ENCODE measurements at places on chromosomes 16 and 17. TPM values are rescaled to one million over a fixed set of nuclear protein-coding genes. Genes with fewer than 3 reads are reported as not detected.

DNA sequence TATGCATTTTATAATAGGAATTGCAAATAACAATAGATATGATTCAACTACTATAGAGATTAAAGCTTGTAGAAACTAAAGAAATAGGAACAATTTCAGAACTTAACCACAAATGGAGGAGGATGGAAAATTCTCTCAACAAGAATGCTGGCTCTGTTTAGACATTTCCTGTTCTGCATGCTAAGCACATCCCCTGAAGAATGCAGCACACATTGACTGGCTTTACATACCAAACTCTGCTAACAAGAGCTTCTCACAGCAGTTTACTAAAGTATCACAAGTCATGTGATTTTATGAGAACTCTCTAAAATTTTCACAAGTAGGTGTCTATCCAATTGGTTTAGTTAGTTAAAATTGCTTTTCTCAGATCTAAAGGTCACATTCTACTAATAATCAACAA, 85.2 kb downstream of the SPAG9 start:
- no peak for DNase-seq

Gene SMARCD2
- polyA plus RNA-seq: 50.6 TPM

GRCh38 chr17:49914096-49914490, 54.9 kb upstream of the DLX4 start:
- no peak for DNase-seq

Gene ACSM2A
- 0.06 TPM for polyA plus RNA-seq

DNA sequence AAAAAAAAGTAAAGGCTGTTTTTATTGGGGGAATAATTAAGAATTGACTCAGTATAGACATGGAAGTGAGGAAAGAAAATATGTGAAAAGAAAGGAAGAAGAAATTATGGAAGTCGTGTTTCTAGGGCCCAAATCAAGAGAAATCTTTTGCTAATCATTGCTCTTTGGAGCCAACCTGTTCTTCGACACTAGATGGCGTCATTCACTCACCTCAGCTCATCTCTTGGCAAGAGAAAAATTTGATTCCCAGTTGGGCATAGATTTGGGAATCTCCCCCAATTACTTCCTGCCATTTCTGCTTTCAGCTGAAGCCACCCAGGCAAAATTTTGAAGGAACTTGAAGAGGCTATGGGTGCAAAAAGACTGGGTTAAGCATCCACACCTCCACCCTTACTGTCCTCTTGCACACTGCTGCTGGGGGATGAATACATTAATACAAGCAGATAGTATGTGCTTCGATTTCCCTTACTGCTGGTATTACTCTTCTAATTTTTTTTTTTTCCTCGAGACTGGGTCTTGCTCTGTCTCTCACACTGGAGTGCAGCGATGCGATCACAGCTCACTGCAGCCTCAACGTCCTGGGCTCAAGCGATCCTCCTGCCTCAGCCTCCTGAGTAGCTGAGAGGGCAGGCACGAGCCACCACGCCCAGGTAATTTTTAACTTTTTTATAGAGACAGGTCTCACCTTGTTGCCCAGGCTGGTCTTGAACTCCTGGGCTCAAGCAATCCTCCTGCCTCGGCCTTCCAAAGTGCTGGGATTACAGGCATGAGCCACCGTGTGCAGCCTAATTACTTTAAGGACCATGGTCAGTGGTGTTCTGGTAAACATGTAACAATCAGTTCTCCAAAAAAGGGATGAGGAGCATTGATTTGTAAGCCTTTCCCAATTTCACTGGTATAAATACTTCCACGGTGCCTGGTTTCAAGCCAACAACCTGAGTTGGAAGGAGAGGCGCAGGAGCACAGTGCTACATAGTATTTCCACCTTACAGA, 13.5 kb downstream of the PSMD7 start:
- DNase-seq: no peak

DNA sequence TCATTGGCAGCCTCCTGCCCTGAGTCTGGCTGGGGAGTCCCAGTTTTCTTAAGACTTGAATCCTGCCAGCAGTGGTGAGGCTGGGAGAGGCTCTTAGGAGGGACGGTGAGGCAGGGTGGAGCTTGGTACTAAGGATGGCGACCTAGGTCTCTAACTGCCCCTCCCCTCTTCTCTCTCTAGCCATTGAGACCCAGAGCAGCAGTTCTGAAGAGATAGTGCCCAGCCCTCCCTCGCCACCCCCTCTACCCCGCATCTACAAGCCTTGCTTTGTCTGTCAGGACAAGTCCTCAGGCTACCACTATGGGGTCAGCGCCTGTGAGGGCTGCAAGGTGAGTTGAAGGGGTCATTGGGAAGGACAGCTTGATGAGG, 16.4 kb downstream of the GJD3 start:
- no peak for DNase-seq

DNA sequence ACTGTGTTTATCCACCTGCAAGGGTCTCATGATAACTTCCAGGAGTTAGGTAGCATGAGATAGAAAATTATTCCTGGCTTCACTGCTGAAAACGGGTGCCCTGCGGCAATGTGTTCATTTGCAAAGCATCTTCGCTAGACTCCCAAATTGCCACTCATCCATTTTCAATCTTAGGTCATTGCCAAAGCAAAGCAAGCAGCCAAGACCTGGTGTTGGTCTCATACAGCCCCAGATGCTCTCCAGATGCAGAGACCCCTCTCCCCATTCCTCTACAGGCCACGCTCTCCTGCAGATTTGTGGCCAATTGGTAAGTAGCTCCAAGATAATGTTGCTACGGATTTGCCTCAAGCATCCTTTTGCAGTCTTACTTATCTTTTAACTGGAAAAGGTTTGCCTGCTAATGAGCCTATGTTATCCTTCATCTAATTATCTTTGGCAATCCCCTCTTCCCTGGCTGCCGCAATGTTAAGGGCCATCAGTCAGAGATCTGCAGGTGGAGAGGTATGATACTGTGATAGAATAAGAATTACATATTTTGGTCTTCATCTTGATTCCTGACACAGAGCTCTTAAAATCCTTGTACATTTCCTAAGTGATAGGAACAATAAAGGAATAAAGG, 222.0 kb downstream of the SLC39A11 start:
- DNase-seq: no peak

Gene SLC2A4
- polyA plus RNA-seq: 0.60 TPM

DNA sequence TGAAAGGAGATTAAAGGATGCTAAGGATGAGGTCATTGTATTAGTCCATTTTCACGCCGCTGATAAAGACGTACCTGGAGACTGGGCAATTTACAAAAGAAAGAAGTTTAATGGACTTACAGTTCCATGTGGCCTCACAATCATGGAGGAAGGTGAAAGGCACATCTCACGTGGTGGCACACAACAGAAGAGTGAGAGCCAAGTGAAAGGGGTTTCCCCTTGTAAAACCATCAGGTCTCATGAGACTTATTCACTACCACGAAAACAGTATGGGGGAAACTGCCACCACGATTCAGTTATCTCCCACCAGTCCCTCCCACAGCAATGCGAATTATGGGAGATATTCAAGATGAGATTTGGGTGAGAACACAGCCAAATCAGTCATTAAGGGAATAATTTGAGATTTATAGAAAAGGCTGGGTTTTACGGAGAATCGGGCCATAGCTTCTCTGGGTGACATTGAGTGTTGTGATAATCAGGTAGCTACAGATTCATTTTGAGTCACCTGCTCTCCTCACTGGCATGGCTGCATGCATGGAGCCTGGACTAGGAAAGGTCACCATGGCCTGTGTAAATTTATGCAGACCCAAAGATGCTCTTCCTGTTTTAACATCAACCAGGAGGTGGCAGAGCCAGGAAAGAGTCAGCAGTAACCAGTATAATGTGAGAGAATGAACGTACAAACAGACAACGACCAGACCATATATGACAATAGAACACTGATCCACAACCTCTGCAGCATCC, 40.5 kb upstream of the DYNLRB2 start:
- DNase-seq: no peak

Measured in sigmoid colon (tissue), 7 donors.